CD4-positive, alpha-beta T cell (primary cell): ENCODE measurements at places on chromosomes 11 and 22.

- DNase-seq = no peak
- no peaks in the 10 kb centered on the region for H3K36me3 ChIP-seq
- H3K4me3 ChIP-seq = no peak overlapping the region
These were observed 314.5 kb upstream of the ANO3 start for GRCh38 chr11:26017322-26017860.

DNA sequence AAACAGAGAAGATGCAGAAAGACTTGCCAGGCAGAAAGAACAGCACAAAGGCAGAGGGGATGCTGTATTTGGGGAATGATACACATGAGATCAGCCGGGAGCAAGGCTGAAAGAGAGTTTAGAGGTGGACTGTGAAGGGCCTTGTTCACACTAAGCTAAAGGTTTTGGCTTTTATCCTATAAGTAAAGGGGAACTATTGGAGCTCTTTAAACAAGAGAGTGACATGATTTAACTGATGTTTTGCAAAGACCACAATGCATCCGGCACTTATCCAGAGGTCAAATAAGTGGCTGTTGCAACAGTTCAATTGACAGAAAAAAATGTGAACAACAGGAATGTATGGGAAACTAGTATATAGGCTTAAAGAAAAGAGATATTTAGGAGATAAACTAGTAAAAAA, 64.7 kb upstream of the RRAS2 start:
- H3K27ac ChIP-seq = no peak overlapping the region
- no peak for DNase-seq
- no peaks in the 10 kb centered on the region for H3K27me3 ChIP-seq
- H3K4me1 ChIP-seq = no peaks in the 10 kb centered on the region
- H3K36me3 ChIP-seq = no peaks in the 10 kb centered on the region

GRCh38 chr11:10208131-10208575, 85.9 kb downstream of the SBF2 start:
- H3K27ac ChIP-seq = no peak overlapping the region
- no peak overlapping the region for H3K4me3 ChIP-seq
- no peaks in the 10 kb centered on the region for H3K27me3 ChIP-seq

DNA sequence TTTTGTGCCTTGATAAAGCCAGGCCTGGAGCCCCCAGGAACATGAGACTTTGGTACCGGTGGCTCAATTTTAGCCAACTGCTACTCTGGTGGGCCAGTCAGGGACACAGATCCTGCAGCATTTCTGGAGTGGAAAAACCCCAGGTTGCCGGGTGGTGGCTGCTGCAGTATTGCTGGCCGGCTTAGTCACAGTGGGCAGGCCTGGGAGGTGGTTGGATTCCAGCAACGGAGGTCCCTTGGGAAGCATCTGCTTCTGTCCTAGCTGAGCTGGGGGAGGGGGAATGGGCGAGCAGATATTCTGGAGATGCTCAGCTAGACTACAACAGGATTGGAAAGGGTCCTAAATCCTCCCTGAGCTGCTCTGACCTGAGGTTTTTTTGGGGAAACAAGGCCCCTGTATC, 31.6 kb upstream of the ACCSL start:
- no peaks in the 10 kb centered on the region for H3K27me3 ChIP-seq
- H3K4me1 ChIP-seq = no peaks in the 10 kb centered on the region
- no peak overlapping the region for H3K4me3 ChIP-seq
- DNase-seq = no peak

DNA sequence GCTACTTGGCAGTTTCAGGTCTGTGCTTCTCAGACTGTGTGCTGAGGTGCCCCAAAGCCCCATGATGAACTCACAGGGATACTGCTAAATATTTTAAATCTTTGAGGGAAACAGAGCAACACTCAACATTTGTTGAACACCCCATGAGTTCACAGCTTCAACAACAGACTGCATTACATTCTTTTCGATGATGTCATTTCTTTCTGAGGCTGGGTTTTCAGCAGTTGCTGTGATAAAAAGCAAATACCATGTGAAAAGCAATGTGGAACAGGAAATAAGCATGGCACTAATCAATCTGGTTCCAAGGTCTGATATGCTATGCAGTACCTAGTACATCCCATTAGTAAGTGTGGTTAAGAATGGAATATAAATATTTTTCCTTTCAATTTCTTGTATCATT, 82.7 kb downstream of the RPL27A start:
- H3K4me3 ChIP-seq = no peak overlapping the region
- H3K4me1 ChIP-seq = no peaks in the 10 kb centered on the region
- no peak overlapping the region for H3K27ac ChIP-seq
- H3K27me3 ChIP-seq = peaks cover 18% of the 10 kb centered on the region
- no peaks in the 10 kb centered on the region for H3K36me3 ChIP-seq
- DNase-seq = no peak

- no peak overlapping the region for H3K27ac ChIP-seq
- H3K4me3 ChIP-seq = no peak overlapping the region
- H3K36me3 ChIP-seq = no peaks in the 10 kb centered on the region
- H3K27me3 ChIP-seq = peaks cover 31% of the 10 kb centered on the region
- DNase-seq = no peak
These were observed 1.2 kb upstream of the MPPED2 start for GRCh38 chr11:30587269-30587812.

DNA sequence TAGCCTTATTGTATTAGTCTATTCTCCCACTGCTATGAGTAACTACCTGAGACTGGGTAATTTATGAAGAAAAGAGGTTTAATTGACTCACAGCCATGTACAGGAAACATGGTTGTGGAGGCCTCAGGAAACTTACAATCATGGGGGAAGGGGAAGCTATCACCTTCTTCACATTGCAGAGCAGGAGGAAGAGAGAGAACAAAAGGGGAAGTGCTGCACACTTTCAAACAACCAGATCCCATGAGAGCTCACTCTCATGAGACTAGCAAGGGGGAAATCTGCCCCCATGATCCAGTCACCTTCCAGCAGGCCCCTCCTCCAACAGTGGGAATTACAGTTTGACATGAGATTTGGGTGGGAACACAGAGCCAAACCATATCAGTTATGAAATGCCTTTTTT, 179.4 kb downstream of the ARHGAP42 start:
- no peak overlapping the region for H3K4me3 ChIP-seq
- no peaks in the 10 kb centered on the region for H3K27me3 ChIP-seq
- no peaks in the 10 kb centered on the region for H3K4me1 ChIP-seq
- no peaks in the 10 kb centered on the region for H3K36me3 ChIP-seq
- DNase-seq = no peak

- H3K27ac ChIP-seq = no peak overlapping the region
- no peaks in the 10 kb centered on the region for H3K27me3 ChIP-seq
- no peak for DNase-seq
These were observed 26.6 kb downstream of the ATG16L2 start for GRCh38 chr11:72840780-72841179.

- H3K36me3 ChIP-seq = no peaks in the 10 kb centered on the region
- no peak overlapping the region for H3K4me3 ChIP-seq
- peaks cover 6% of the 10 kb centered on the region for H3K27me3 ChIP-seq
- no peak overlapping the region for H3K27ac ChIP-seq
These were observed 24.3 kb upstream of the SMCO4 start for GRCh38 chr11:93567401-93567895.

DNA sequence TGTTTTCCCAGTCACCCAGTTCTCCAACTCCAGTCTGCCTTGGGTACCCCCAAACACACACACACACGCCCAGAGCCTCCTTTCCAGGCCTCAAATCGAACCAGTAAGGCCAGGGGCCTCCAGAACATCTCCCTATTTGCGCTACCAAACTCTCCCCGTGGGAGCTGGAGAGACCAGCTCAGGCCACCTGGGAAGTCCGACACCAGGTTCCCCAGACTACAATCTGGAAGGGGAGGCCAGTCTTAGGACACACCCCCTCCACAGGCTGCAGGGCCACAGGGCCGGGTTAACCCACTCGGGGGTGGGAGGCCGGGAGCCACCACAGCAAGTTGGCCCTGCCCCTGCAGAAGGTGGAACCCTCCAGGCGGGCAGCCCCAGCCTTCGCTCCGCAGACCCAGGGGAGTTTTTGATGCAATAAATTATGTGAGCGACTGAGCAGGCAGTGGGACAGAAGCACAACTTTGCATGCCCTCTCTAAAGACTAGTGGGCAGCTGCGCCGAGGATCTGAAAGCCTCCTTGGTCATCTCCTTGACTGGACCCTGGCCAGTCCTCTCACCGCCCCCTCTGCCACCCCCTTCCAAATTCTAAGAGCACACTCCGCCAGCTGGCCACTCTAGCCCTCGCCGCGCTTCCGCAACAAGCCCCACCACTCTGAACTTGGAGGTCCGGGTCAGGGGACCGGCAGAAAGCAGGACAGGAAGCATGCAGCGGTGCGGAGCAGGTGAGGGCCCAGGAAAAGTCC, 2.8 kb downstream of the IGF2 start:
- H3K27me3 ChIP-seq = peaks cover 37% of the 10 kb centered on the region
- H3K36me3 ChIP-seq = no peaks in the 10 kb centered on the region
- peaks cover 15% of the 10 kb centered on the region for H3K4me1 ChIP-seq

GRCh38 chr11:56876621-56877275, 112.0 kb upstream of the OR5AK2 start:
- no peak overlapping the region for H3K4me3 ChIP-seq
- H3K27me3 ChIP-seq = no peaks in the 10 kb centered on the region
- no peaks in the 10 kb centered on the region for H3K36me3 ChIP-seq
- no peak overlapping the region for H3K27ac ChIP-seq

DNA sequence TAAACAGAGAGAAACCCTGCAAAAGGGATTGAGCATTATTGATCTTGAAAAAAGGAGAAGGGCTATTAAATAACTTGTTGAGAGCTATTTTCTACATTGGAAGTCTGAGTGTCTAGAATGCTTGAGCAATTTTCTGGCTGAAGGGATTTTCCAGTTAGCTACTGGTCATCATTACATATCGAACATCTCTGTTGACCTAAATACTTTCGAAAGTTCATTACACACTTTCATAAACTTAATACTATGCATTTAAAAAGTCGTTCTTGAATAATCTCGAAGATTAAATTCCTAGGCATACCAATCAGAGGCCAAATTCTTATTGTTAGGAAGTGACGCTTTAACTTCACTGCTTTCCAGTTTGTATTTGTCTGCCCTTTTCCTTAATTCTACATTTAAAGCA, 13.7 kb downstream of the ETS1 start:
- H3K27ac ChIP-seq = no peak overlapping the region
- no peaks in the 10 kb centered on the region for H3K36me3 ChIP-seq
- no peak for DNase-seq
- peaks cover 3% of the 10 kb centered on the region for H3K4me1 ChIP-seq
- no peak overlapping the region for H3K4me3 ChIP-seq

GRCh38 chr22:19115628-19116027, 6.6 kb downstream of the DGCR2 start:
- DNase-seq = no peak
- H3K4me1 ChIP-seq = peaks cover 80% of the 10 kb centered on the region

DNA sequence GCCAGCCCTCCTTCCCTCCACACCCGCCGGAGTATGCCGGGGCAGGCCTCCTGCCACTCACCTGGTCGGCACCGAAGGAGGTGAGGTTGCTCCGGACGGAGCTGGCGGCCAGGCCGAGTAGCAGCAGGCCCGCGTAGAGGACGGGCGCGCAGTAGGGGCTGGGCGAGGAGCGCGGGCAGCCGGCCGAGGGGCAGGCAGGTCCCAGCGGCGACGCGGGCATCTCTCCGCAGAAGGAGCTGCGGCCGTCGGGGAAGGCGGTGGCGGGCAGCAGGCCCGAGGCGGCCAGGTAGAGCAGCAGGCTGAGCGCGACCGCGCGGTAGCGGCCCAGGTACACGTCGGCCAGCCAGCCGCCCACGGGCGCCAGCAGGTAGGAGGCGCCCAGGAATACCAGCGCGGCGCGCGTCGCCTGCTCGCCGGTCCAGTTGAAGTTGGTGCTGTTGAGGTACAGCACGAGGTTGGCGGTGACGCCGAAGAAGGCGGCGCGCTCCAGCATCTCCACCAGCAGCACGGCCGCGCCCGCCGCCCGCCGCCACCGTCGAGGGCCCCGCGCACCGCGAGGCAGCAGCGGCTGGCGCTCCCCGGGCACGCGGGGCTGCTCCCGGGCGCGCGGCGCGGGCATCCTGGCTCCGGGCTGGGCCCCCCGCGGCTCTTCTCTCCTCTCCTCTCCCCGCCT, 907 bp downstream of the SLC15A3 start:
- no peak for DNase-seq
- no peaks in the 10 kb centered on the region for H3K36me3 ChIP-seq
- H3K4me1 ChIP-seq = peaks cover 29% of the 10 kb centered on the region
- peak overlapping the region; percentile 51 for H3K4me3 ChIP-seq
- H3K27ac ChIP-seq = no peak overlapping the region

DNA sequence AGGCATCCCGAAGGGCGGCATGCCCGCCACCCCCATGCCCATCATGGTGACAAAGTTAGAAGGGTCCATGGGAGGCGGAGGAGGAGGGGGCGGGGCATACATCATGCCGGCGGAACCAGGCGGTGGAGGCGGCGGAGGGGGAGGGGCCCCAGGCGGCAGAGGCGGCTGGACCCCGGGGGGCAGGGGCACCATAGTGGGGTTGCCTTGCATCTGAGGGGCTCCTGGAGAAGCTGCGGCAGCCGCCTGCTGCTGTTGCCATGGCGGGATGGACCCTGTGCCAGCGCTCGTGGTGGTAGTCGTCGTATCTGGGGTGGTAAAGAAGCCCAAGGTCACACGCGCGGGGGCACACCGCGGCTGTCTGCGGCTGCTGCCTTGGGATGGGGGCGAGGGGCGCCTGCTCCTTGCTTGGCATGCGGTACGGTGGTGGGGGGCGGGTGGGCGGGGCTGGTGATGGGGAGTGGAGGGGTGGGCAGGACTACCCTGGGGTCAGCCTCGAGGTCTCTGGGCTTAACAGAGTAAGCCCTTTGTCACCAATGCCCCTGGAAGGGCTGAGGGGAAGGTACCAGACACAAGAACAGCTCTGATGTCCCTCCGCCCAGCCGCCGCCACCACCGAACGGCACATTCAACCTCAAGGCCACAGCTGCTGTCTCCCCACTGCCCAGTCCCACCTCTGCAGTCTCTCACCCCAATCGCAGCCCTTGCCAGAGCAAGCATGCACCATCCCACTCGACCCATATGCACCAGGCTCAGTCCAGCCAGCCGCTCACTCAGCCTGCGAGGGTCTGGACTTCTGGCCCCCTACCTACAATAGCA, 6.3 kb upstream of the PYGM start:
- H3K27ac ChIP-seq = peak overlapping the region; percentile 30
- peaks cover 97% of the 10 kb centered on the region for H3K4me1 ChIP-seq
- peaks cover 91% of the 10 kb centered on the region for H3K36me3 ChIP-seq

DNA sequence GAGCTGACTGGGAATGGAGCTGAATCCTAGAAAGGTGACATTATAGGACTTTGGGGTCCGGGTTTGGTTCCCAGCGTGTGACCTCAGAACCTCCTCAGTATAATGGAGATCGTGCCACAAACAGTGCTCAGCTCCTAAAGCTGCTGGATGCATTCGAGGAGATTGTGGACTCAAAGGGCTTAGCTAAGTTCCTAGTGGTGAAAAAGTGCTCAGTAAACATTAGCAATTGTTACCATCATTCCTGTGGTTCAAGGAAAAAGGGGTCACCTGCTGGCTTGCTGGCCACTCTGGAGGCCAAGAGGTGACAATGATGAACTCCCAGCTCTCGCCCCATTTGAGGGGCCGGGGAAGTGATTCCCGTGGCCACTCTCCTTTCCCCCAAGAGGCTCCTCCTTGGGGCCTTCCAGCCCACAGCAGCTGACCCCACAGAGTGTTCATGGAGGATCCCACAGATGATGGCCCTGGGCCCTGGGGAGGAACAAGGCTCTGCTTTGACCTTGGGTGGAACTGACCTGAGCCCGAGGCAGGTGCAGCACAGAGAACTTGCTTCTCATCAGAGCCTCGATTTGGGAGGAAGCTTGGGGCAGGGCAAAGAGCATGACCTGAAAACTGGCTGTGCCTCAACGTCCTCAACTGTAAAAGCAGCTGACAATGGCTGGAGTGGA, 40.1 kb downstream of the TRIM29 start:
- peaks cover 9% of the 10 kb centered on the region for H3K27me3 ChIP-seq
- no peaks in the 10 kb centered on the region for H3K36me3 ChIP-seq
- H3K4me1 ChIP-seq = no peaks in the 10 kb centered on the region

- H3K4me1 ChIP-seq = peaks cover 14% of the 10 kb centered on the region
- no peak overlapping the region for H3K27ac ChIP-seq
- H3K4me3 ChIP-seq = no peak overlapping the region
- no peaks in the 10 kb centered on the region for H3K36me3 ChIP-seq
- no peaks in the 10 kb centered on the region for H3K27me3 ChIP-seq
These were observed 13.5 kb downstream of the TSKU start for GRCh38 chr11:76796511-76797198.
